ENCODE measurements at places on chromosomes 6 and 20. TPM values are rescaled to one million over a fixed set of nuclear protein-coding genes. Genes with fewer than 3 reads are reported as not detected.

HS3ST5 gene
- not detected for total RNA-seq

SYNCRIP gene
- 71.3 TPM for total RNA-seq

GRCh38 chr6:161273274-161273751 is 548 bp downstream of the AGPAT4 start:
- peak; percentile 65 for DNase-seq

- peak; percentile 96 for DNase-seq
Observed at GRCh38 chr6:169188475-169188874, 65.2 kb downstream of the THBS2 start.

GRCh38 chr6:25971187-25971821 is 8.7 kb downstream of the TRIM38 start:
- DNase-seq = peak; percentile 98

TRIM40 gene
- not detected for total RNA-seq

DNA sequence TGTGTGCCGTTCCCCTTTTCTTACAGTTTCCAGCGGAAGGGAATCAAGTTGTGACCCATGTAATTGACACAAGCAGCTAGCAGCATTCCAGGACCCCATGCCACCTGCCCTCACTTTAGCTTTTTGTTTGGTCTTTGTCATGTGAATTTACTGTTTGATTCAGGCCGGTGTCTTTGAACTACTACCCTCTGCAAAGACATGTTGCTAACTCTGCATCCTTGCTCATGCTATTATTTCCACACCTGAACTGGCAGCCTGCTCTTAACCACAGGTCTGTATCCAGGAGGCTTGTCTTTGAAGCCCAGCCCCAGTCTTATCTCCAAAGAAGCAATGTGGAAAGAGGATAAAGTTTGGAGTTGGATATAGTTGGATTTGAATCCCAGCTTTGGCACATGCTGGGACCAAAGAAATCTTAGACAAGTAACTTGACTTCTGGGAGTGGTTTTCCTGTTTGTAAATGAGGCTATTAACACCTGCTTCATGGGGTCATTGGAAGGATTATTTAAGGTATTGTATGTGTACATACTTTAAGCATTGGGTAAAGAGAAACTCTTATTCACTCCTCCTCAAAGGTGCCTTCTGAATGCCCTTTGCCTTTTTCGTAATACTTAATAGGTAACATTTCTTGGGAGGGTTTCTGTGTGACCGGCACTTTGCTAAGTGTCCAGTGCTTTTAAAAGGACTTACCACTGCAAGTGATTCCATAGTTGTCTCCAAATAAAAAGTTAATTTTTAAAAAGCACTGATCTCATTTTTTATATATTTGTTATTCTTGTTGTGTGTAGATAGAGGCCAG is 52.4 kb downstream of the RALY start:
- DNase-seq = no peak

SYS1 gene
- 29.4 TPM for total RNA-seq

CALHM4 gene
- total RNA-seq = not detected

DNA sequence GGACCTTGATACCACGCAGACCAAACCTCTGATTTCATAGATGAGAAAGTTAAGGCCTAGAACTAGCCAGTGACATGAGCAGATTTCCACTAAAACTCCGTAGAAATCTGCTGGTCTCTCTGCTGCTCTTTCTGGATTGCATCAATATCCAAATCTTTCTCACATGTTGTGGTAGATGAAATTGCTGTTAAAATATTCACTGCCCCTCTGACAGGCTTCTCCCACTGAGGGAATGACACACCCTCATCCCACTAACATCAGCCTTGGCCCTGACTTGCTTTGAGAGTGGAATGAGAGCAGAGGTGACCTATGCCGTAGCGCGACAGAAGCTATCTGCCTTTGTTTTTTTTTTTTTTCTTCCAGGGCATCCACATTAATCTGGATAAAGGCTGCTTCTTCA is 20.4 kb upstream of the EXOC2 start:
- DNase-seq = no peak

DNA sequence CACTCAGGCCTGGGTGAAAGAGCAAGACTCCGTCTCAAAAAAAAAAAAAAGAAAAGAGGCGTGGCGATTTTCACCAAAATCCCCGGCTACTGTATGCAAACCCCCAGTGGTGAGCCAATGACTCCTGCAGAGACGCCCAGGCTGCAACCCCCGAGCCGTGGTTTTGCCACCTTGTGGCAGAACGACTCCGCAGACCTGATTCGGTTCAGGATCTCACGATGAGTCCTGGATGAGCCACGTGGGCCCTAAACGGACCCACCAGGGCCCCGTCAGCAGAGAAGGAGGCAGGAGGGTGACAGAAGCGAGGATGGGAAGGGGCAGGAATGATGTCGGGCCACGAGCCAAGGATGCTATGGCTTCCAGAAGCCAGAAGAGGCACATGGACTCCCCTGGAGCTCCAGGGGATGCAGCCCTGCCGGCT is 42.5 kb downstream of the SLC2A4RG start:
- no peak for DNase-seq

DNA sequence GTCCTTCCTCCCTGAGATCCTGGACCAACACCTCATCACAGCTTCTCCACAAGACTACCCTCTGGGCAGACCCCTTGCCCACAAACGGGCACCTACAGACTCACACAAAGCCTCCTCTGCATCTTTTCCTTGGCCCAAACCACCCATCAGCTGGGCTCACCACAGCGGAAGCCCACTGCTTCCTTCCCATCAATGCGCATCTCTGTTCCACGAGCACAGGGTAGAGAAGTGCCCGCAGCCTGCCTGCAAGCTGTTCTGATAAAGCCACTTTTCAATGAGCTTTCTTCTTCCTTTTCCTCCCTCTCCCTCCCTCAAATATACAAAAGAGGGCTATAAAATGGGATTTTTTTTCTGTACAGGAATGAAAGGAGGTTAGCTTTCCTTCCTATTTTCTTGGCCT is 111.2 kb downstream of the NFATC2 start:
- DNase-seq = no peak

GRCh38 chr6:134706153-134706552 is 243.7 kb downstream of the ALDH8A1 start:
- no peak for DNase-seq

- no peak for DNase-seq
Observed at GRCh38 chr20:18790787-18791186, 22.8 kb upstream of the SCP2D1 start.

DNA sequence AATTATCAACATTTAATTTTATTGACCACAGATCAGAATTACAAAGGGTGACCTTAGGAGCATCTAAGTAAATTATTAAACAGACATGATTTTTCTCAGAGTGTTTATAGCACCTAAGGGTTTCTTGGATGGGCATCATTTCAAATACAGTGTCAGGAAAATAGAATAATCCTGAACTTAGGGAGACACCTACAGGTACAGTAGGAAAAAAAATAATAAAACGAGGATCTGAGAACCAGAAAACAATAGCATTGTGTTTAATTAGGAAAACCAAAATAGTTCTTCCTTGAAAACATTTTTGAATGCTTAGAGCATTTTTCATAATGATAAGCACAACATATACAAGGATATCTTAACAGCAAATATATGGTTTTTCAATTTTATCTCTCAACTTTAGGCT is 39.2 kb downstream of the MMUT start:
- peak; percentile 21 for DNase-seq

DNA sequence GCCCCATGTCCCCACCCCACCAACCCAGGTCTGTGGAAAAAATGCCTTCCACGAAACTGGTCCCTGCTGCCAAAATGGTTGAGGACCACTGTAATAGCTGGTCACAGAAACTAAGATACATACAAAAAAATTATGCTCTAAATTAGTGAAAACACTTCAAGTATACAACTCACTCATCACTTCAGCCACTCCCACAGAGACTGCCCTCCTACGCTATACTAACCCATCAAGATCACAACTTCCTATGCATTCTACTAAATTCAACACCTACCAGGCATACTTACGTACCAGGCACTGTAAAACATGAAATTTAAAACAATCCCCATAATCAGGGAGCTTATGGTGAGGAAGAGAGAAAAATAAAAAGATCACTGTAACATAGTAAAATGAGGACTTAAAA is 22.9 kb downstream of the RUNX2 start:
- no peak for DNase-seq

BACH2 gene
- 0.17 TPM for total RNA-seq

- DNase-seq = no peak
Observed at GRCh38 chr6:168596344-168596743, 155.4 kb downstream of the SMOC2 start.

- DNase-seq = no peak
Observed at GRCh38 chr6:95133578-95133977, 443.8 kb upstream of the MANEA start.

CNR1 gene
- 0.64 TPM for total RNA-seq

GRCh38 chr6:9295644-9296043 is 860.3 kb upstream of the SLC35B3 start:
- peak; percentile 38 for DNase-seq

DNA sequence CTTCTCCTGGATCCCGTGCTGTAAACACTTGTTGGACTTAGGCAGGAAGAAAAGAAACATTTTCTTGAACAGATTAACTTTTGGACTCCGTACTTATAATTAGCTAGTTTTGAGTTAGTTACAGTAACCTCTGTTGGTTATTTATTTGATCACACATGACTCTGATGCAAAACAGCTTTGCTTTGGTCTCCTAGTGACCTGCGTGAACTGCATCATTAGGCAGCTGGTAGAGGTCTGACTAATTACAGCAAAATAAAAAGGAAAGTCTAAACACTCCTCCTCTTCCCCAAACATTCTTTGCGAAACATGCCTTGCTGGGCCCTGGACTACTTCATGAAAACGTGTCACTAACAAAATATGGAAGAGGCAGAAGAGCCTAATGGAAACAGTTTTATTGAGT is 61.1 kb upstream of the ZFP64 start:
- no peak for DNase-seq

TBXT gene
- not detected for total RNA-seq

TAF4 gene
- 11.7 TPM for total RNA-seq

DNA sequence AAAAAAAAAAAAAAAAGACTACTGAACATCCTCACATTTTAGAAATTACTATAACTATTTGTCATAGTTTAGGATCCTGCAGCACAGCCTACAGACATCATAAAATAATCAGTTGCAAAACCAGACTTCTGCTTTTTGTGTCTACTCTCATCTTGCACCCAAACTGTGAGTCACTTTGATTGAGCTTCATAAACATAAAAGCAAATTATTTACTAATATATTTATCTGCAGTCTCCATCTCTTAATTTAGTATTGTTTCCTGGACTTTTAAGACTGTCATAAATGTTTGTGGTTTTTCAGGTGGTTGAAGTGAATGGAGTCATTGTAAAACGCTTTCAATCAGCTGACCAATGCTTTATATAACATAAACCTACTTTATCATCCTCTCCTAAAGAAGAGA is 14.8 kb upstream of the CALHM6 start:
- peak; percentile 64 for DNase-seq

- DNase-seq = peak; percentile 64
Observed at GRCh38 chr6:36358226-36358915, 21.7 kb upstream of the BNIP5 start.

DNA sequence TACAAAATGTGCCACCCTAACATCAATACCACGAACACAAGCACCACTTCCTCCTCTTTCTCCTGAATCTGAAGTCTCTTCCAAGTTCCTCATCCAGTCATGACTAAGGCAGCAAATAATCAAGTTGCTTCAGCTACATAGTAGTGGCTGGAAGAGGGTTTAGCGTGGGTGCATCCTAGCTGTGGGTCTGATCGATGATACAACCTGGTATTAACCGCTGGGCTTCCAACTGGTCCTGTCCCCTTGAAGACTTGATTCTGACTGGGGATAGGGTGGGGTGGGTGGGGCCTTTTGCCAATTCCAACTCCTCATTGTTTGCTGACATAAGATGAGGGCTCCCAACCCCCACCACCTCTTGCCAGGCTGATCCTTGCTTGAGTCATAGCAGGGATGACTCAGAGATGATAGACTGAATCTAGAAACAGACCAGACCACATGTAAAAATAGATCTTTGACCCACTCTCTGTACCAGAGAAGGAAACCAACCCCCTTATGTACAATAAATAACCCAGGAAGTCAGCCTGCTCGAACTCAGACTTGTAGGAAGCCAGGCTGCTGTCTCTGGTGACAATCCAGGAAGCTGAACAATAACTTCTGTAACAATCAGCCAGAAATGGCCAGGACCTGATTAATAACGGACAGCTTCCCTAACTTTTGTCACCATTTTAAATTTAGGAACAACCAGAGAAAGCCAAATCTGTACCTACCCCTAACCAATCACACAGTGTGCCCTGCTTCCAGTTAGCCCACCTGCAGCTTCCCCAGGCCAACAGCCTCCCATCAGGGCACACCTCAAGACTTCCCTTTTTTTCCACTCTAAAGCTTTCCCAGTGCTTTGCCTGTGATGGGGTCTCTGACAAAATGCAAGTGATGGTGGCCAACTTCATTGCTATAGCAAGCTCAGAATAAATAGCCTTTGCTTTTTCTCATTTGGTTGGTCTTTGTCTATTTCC is 68.9 kb upstream of the FAM184A start:
- DNase-seq = peak; percentile 94

GRCh38 chr20:50519036-50519762 is 9.0 kb downstream of the PTPN1 start:
- no peak for DNase-seq

DNA sequence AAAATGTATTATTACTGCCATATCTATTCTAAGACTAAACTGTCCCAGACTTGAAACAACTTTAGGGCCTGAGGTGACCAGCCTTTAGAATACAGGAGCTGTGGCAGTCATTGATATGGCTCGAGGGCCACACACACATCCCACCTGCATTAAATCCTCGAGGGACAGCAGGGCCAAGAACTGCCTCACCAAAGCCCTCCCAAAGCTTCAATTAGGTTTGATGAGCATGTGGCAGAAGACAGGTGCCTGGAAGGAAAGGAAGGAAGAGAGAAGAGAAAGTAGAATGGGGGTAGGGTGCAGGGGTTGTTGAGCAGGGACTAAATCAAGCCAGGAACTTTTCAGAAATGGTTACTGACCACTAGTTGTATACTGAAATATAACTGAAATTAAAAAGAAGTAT is 115.0 kb downstream of the PDSS2 start:
- DNase-seq = no peak

DNA sequence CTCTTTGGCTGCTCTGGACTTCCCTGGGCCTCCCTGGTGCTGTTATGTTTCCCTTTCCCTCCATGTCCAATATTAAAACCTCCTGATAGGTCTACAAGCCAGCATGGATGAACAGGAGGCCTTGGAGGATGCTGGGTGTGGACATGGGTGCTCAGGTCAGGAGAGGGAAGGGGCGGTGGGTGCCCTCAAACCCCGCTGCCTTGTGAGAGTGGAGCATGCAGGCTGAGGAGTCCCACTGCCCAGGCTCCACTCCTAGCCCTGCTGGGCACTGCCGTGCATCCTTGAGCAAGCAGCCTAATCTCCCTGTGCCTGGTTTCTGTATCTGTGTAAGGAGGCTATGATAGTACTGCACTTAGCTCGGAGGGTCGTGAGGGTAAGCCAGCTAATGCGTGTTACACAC is 18.4 kb upstream of the CCDC167 start:
- no peak for DNase-seq

COX4I2 gene
- not detected for total RNA-seq

GRCh38 chr6:161237176-161237575 is 36.7 kb downstream of the AGPAT4 start:
- DNase-seq = peak; percentile 20

Measured in M059J (cell line).